Esophagus squamous epithelium (tissue), 5 donors: ENCODE measurements at places on chromosomes 1 and 21. TPM values are rescaled to one million over a fixed set of nuclear protein-coding genes. Genes with fewer than 3 reads are reported as not detected.

DNA sequence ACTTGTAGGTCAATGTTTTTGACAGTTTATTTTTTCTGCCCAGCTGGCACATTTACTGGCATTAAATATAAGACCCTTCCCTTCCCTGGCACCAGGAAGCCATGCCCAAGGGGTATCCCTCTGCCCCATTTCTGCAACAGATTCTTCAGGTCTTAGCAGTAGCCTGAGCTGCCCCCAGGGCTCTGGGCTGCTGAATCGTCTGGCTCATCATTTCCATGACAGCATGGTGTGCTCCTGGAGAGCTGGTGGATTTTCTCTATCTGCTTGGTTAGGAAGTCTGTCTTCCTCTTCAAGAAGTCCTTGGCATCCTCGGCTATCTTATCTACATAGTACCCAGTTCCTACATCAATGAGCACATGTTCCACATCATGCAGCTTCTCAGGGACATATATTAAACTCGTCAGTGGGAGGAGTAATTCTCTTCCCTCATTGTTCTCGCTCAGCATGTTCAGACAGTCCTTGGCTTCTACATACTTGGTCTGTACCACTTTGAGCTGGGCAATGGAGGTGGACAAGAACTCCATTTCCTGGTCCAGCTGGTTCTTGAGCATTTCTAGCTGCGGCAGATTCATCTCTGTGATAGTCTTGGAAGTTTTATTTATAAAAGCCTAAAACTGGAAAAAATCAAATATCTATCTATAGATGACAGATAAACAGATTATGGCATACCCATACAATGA is 23.5 kb downstream of the MIA3 start:
- peaks cover 13% of the 10 kb centered on the region for H3K4me1 ChIP-seq
- DNase-seq, result no peak
- H3K36me3 ChIP-seq, result no peaks in the 10 kb centered on the region
- H3K4me3 ChIP-seq, result no peak overlapping the region

GRCh38 chr1:83500987-83501591 is 497.8 kb downstream of the TTLL7 start:
- no peaks in the 10 kb centered on the region for H3K27me3 ChIP-seq
- H3K27ac ChIP-seq, result no peak overlapping the region
- no peaks in the 10 kb centered on the region for H3K4me1 ChIP-seq

DNA sequence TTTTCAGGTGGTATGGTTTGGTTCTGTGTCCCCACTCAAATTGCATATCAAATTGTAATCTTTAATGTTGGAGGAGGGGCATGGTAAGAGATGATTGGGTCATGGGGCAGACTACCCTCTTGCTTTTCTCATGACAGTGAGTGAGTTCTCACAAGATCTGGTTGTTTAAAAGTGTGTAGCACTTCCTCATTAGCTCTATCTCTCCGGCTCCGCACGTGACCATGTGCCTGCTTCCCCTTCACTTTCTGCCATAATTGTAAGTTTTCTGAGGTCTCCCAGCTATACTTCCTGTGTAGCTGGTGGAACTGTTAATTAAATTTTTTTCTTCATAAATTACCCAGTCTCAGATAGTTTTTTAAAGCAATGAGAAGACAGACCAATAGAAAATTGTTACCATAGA is 843.2 kb downstream of the AMY1C start:
- H3K4me1 ChIP-seq, result no peaks in the 10 kb centered on the region
- DNase-seq, result no peak
- no peaks in the 10 kb centered on the region for H3K27me3 ChIP-seq
- no peak overlapping the region for H3K27ac ChIP-seq
- no peaks in the 10 kb centered on the region for H3K36me3 ChIP-seq

GATAD2B gene
- 16.6 TPM for total RNA-seq

DNA sequence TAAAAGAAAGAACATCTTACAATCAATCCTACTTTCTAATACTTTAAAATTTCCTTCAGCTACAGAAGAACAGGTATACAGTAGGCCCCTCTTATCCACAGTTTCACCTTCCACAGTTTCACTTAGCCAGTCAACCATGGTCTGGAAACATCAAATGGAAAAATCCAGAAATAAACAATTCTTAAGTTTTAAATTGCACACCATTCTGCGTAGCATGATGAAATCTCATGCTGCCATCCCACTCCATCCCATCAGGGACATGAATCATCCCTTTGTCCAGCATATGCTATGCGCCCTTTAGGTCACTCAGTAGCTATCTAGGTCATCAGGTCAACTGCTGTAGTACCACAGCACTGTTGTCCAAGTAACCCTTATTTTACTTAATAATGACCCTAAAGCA is 67.7 kb downstream of the HSF2BP start:
- no peaks in the 10 kb centered on the region for H3K36me3 ChIP-seq
- no peaks in the 10 kb centered on the region for H3K4me1 ChIP-seq
- no peak overlapping the region for H3K4me3 ChIP-seq

LORICRIN gene
- not detected for total RNA-seq

GRCh38 chr1:31689854-31690253 is 14.0 kb downstream of the COL16A1 start:
- H3K27me3 ChIP-seq, result peaks cover 3% of the 10 kb centered on the region
- H3K4me3 ChIP-seq, result no peak overlapping the region
- DNase-seq, result no peak
- peaks cover 8% of the 10 kb centered on the region for H3K36me3 ChIP-seq
- H3K4me1 ChIP-seq, result no peaks in the 10 kb centered on the region

GRCh38 chr1:65341381-65341780 is 32.0 kb downstream of the DNAJC6 start:
- no peak for DNase-seq
- no peak overlapping the region for H3K4me3 ChIP-seq
- H3K4me1 ChIP-seq, result no peaks in the 10 kb centered on the region
- H3K27ac ChIP-seq, result no peak overlapping the region
- H3K36me3 ChIP-seq, result no peaks in the 10 kb centered on the region

GRCh38 chr1:81512252-81513003 is 288.3 kb upstream of the ADGRL2 start:
- no peaks in the 10 kb centered on the region for H3K27me3 ChIP-seq
- no peak overlapping the region for H3K4me3 ChIP-seq
- H3K27ac ChIP-seq, result no peak overlapping the region
- DNase-seq, result no peak
- H3K36me3 ChIP-seq, result no peaks in the 10 kb centered on the region

GRCh38 chr1:192620071-192620635 is 15.8 kb upstream of the RGS13 start:
- H3K27me3 ChIP-seq, result no peaks in the 10 kb centered on the region
- DNase-seq, result no peak
- no peaks in the 10 kb centered on the region for H3K4me1 ChIP-seq
- no peak overlapping the region for H3K27ac ChIP-seq
- no peaks in the 10 kb centered on the region for H3K36me3 ChIP-seq

- H3K4me1 ChIP-seq, result peaks cover 29% of the 10 kb centered on the region
- H3K27ac ChIP-seq, result peak overlapping the region; percentile 87
- no peak for DNase-seq
- H3K4me3 ChIP-seq, result no peak overlapping the region
- no peaks in the 10 kb centered on the region for H3K36me3 ChIP-seq
Measured at GRCh38 chr1:226814751-226815537, 55.5 kb upstream of the PSEN2 start.

DNA sequence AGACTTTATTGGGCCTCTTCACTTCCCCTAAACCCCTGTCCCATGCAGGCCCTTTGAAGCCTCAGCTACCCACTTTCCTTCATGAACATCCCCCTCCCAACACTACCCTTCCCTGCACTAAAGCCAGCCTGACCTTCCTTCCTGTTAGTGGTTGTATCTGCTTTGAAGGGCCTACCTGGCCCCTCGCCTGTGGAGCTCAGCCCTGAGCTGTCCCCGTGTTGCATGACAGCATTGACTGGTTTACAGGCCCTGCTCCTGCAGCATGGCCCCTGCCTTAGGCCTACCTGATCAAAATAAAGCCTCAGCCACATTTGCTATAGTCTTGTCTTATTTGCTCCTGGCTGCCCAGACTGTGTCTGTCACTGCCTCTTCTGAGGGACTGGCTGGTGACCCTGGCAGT is 5.5 kb downstream of the GSTM4 start:
- H3K27ac ChIP-seq, result no peak overlapping the region
- H3K4me3 ChIP-seq, result no peak overlapping the region
- H3K4me1 ChIP-seq, result peaks cover 12% of the 10 kb centered on the region
- no peaks in the 10 kb centered on the region for H3K27me3 ChIP-seq

RGS13 gene
- total RNA-seq, result 0.06 TPM

GRCh38 chr1:223785808-223786207 is 59.9 kb downstream of the TP53BP2 start:
- no peak overlapping the region for H3K27ac ChIP-seq
- no peak for DNase-seq
- H3K36me3 ChIP-seq, result peaks cover 86% of the 10 kb centered on the region
- H3K4me3 ChIP-seq, result no peak overlapping the region
- H3K4me1 ChIP-seq, result no peaks in the 10 kb centered on the region

DNA sequence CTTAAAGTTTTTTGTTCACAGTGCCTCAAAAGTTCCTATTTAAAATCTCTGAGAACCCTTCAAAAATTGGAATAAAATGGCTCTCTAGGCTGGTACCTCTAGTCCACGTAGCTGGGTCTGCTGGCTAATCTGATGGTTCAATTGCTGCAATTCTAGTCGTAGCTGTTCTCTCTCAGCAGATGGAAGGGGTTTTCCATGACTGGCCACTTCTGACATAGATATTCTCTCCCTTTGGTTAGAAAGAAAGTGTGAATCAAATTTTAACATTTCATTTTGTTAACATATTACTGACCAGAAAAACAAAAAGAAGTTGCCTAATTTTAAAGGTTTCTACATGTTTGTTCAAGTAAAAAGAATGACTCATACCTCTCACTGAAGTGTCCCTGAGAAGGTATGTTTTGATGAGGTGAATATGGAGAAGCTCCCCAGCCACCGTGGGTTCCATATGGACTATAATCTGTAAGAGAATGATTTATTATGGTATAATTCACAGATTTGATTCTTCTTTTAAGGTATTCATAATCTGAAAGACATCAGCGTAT is 29.3 kb upstream of the SERPINC1 start:
- H3K4me3 ChIP-seq, result no peak overlapping the region
- H3K36me3 ChIP-seq, result peaks cover 100% of the 10 kb centered on the region
- DNase-seq, result no peak
- peaks cover 9% of the 10 kb centered on the region for H3K4me1 ChIP-seq

DNA sequence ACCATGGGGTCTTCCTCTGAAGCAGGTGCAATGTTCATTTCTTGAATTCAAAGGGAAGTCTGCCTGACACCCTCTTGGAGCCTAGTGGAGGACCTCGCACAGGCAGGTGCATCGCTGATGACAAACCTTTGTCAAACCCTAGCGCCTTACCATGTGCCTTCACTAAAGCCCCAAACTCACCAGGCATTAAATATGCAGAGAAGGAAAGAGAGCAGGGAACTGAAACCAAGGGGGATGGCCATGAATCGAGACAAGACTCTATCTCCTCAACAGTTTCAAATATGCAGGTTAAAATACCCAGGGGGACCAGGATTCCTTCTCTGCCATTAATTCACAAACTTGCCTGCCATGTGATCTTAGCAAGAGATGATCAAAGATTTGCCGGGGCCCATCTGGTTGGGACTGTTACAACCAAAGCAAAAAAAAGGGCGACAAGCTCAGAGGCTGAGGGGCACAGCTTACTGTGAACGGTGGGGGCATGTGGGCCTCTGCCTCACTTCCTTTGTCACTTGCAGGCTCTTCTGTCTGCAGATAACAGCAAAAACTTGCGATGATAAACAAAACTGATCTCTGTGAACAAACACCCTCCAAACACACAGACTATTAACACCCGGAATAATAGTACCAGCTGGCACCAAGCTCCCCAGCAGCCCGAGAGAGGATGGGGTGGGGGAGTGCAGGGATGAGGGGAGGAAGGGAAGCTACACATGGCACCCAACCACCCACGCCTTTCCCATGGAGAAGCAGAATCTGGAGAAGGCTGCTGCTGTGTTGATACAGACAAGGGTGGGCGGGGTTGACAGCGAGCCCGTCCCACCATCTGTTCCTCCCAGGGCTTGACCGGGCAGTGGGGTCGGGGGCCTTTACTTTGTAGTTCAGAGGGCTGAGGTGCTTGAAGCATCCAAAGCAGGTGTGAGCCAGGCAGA is 33.9 kb downstream of the TMEM63A start:
- H3K4me3 ChIP-seq, result no peak overlapping the region
- H3K4me1 ChIP-seq, result peaks cover 46% of the 10 kb centered on the region
- peak overlapping the region; percentile 3 for H3K27ac ChIP-seq
- no peaks in the 10 kb centered on the region for H3K27me3 ChIP-seq
- peaks cover 13% of the 10 kb centered on the region for H3K36me3 ChIP-seq
- DNase-seq, result no peak

CRB1 gene
- total RNA-seq, result 0.19 TPM

OR2G6 gene
- total RNA-seq, result not detected

GRCh38 chr1:18868801-18869424 is 9.5 kb upstream of the TAS1R2 start:
- no peaks in the 10 kb centered on the region for H3K4me1 ChIP-seq
- no peaks in the 10 kb centered on the region for H3K27me3 ChIP-seq
- no peak for DNase-seq
- H3K36me3 ChIP-seq, result peaks cover 31% of the 10 kb centered on the region
- no peak overlapping the region for H3K4me3 ChIP-seq

DNA sequence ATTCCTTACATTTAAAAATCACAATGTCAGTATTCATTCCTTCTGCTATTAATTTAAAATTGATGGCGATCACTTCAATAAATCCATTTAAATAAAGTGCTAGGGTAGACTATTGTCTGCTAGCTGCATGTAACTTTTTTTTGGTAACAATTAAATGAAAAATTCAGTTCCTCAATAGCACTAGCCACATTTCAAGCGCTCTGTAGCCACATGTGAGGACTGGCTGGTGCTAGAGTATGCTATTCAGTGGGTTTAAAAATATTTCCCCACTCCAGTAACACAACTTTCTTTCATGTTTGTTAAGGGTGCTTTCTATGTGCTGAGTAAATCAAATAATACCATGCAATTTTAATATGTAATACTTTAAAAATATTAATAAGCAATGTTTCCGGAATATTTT is 108.2 kb downstream of the LTN1 start:
- peak overlapping the region; percentile 61 for H3K4me3 ChIP-seq
- H3K4me1 ChIP-seq, result no peaks in the 10 kb centered on the region
- no peaks in the 10 kb centered on the region for H3K36me3 ChIP-seq
- no peak for DNase-seq
- peak overlapping the region; percentile 84 for H3K27ac ChIP-seq
